ENCODE measurements at places on chromosomes 11 and 22.

GRCh38 chr11:86702220-86702983 is 30.0 kb upstream of the ME3 start:
- no peak for DNase-seq

GRCh38 chr11:131849485-131849884 is 479.1 kb downstream of the NTM start:
- no peak for DNase-seq

DNA sequence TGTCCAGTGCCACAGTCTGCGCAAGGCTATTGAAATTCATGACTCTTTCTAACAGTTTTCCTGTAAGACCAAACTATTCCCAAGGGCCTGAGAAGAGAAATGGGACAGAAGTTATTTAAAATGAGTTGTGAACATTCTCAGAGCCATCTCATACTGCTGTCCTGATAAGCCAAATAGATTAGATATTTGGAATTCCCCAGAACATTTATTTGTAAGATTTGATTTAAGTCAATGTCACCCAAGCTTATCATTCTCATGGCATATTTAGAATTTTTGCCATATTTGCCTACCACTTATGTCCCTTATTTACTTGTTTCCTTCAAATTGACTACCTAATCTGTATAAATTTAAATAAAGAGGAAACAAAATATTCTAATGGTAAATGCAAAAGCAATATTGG is 82.4 kb downstream of the NAV2 start:
- DNase-seq: no peak

DNA sequence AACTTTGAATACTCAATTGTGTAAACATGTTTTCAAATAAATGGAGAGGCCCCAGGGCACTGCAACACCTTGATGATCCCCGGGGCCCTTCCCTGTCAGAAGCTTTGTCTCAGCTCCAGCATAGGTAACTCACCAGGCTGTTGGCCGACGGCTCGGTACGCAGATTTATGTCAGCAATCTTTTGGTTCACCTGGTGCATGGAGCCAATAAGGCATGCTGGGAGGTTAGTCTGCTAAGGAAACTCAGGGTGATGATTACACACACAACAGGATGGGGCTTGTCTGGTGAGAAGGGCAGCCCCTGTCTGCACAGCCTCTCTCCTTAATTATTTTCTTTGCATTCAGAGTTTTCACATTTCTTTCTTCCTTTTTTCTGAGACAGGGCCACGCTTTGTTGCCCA is 10.8 kb downstream of the FAM227A start:
- DNase-seq: no peak

GRCh38 chr11:28702450-28702790 is 594.2 kb downstream of the METTL15 start:
- DNase-seq: no peak

DNA sequence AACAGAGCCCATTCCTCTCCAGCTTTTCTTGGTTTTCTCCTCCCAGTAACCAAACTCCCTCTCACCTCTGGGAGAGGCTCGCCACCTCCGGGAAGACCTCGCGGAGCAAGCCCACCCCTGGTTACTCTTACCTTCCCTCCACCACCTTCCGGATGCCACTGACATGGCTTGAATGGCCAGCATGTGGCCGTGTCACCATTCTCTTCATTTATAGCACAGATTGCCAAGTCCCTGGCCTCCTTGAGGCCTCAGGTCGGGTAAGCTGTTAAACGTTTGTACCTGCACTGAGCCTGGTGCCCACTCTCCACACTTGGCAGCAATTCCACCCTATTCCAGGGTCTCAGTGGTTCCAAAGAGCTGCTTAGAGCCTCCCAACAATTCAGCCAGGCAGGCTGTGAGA is 8.0 kb upstream of the FXYD2 start:
- no peak for DNase-seq

GRCh38 chr11:33696931-33697638 is 3.5 kb downstream of the C11orf91 start:
- peak; percentile 19 for DNase-seq

DNA sequence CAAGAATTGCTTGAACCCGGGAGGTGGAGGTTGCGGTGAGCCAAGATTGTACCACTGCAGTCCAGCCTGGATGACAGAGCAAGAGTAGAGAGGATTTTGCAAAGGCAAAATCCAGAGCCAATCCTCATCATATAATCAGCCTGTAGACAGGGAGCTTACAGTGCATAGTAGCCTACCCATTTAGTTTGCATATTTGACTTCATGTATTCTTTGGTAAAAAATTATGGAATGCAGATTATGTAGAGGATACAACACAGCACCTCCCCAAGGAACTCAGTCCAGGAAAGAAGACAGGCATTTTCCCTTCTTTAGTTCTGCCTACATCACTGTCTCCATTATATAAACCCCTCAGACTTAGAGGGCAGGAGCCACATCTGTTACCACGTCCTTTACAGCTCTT is 39.7 kb upstream of the YWHAH start:
- DNase-seq: no peak

DNA sequence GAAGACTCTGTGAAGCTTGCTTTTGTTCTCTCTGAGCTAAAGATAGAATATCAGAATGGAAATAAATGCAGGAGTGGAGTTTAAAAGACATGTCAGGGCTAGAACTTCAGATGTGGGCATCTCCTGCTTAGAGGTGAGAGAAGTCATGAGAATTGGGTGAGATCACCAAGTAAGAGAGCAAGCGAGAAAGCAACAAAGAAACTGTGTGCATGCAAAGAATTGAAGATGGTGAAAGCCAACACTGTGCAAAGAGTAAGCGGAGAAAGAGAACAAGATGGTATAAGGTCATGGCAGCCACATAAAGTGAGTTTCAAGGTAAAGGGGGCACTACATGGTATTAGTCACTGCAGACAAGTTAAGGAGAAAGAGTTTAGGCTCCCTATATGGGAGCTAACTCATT is 57.3 kb upstream of the SCUBE2 start:
- DNase-seq: no peak

DNA sequence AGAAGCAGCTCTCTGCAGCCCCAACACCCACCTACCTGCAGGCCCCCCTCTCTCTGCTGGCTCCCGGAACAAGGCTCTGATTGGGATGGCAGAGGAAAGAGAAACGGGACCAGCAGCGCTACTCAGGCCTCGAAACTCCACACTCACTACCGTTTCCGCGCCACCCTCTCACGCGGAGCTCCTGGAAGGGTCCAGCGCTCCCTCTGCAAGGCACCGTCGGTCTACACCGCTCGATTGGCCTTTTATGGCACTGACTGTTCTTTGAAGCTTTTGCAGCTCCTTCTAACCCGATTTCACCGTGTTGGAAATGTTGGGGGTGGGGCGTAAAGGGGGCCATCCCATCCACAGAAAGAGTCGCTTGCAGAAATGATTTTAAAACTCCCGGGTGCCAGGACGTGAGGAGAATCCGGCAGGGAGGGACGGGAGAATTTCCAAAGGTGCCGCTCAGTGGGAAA is 323 bp upstream of the PANX1 start:
- peak; percentile 40 for DNase-seq

DNA sequence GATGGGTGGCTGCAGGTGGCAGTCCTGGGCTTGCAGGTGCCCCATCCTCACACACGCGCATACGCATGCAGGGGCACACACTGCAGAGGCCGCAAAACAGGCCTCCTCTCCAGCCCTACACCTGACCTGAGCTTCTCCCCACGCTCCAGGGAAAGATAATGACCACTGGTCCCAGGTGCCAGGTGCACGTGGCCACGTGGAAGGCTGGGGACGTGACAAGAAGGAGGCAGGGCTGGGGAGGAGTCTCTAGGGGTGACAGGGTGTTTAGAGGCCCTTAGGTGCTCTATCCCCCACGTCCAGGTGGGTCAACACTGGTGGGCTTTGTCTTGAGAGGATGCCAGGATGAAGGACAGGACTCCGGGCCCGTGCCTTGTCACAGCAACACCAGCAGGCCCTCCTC is 23.5 kb upstream of the CPT1A start:
- no peak for DNase-seq

DNA sequence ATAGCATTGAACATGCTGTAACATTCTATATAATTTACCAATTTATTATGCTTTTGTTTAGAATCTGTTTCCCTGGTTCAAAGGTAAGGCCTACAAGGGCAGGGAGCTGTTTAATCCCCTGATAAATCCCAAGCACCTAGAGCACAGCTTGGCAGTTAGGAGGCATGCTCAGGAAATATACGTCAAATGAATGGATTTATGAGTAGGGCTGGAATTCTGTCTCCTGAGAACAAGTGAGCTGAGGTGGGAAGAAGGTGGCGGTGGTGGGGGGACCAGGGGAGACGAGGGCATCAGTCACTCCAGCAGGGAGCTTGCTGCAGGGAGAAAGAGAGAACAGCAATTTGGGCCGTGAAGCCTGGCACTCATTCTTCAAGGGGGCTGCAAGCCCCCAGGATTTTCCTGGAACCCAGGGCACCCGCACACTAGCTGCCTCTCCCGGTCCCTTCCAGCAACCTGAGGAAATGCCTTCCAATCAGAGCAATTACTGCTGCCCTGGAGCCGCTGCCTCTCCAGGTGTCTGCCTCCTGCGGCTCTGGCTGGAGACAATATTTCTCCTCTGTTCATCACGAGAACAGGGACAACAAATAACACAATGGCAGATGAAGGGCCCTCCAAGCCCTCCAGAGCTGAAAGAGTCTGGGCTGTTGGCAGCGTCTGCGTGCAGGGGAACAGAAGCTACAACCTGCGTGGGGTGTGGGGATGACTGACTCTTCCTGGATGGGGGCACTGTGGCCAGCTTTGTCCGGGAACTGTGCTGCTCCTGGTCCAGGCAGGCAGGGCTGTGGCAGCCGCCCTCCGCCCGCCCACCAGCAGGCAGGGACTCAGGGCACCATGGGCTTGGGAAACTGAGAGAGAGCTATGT is 233.4 kb downstream of the ST3GAL4 start:
- DNase-seq: peak; percentile 82

- DNase-seq: no peak
These were observed 84.9 kb downstream of the ATXN10 start for GRCh38 chr22:45756558-45756957.

- no peak for DNase-seq
These were observed 37.3 kb downstream of the PIWIL4 start for GRCh38 chr11:94604482-94604881.

GRCh38 chr11:47152953-47153950 is 23.4 kb downstream of the ARFGAP2 start:
- peak; percentile 81 for DNase-seq

GRCh38 chr11:101706541-101706940 is 122.7 kb upstream of the TRPC6 start:
- no peak for DNase-seq

DNA sequence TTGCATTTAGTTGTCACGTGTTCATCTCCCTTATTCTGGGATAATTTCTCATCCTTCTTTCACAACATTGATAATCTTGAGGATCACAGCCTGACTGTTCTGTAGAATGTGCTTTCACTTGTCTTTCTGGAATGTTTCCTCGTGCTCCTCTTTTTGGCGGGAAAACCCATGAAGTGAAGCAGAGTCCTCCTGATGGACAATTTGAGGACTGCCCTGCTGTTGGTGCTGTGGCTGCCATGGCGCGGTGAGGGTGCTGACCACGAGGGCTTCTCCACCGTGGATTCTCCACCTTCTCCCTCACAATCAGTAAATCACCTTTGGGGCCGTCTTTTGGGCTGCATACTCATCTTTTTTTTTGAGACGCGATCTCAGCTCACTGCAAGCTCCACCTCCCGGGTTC is 946.9 kb downstream of the BRD1 start:
- DNase-seq: no peak
